ENCODE measurements at places on chromosomes 2 and 18. TPM values are rescaled to one million over a fixed set of nuclear protein-coding genes. Genes with fewer than 3 reads are reported as not detected.

DSG3 gene
- not detected for total RNA-seq

GATA6 gene
- total RNA-seq = not detected

DPYSL5 gene
- total RNA-seq = not detected

SP5 gene
- 0.32 TPM for total RNA-seq

IL1A gene
- 6.8 TPM for total RNA-seq

ZNF385B gene
- total RNA-seq = not detected

ARHGAP28 gene
- not detected for total RNA-seq

ALLC gene
- not detected for total RNA-seq

TMEM37 gene
- not detected for total RNA-seq

POTEI gene
- total RNA-seq = not detected

LYPD6 gene
- total RNA-seq = not detected

SEC11C gene
- total RNA-seq = 208 TPM

UGT1A5 gene
- not detected for total RNA-seq

SCN2A gene
- total RNA-seq = not detected

SEMA4C gene
- 32.0 TPM for total RNA-seq

SULT1C2 gene
- not detected for total RNA-seq

RAD51AP2 gene
- not detected for total RNA-seq

AFTPH gene
- total RNA-seq = 36.6 TPM

LBX2 gene
- 1.6 TPM for total RNA-seq

IMP4 gene
- 136 TPM for total RNA-seq

EGR4 gene
- 0.46 TPM for total RNA-seq

AOX1 gene
- total RNA-seq = not detected

RASGRP3 gene
- total RNA-seq = 2.5 TPM

UGT1A4 gene
- not detected for total RNA-seq

AGXT gene
- not detected for total RNA-seq

TEX44 gene
- total RNA-seq = not detected

KCNIP3 gene
- total RNA-seq = 0.39 TPM

HOXD4 gene
- not detected for total RNA-seq

LYPD1 gene
- not detected for total RNA-seq

PPP1R7 gene
- 101 TPM for total RNA-seq

ACADL gene
- total RNA-seq = not detected

DNAJC5G gene
- total RNA-seq = not detected

LINC00305 gene
- not detected for total RNA-seq

TMEM200C gene
- total RNA-seq = not detected

SIX3 gene
- 0.25 TPM for total RNA-seq

PRKAG3 gene
- total RNA-seq = not detected

FSIP2 gene
- total RNA-seq = 0.21 TPM

EPC2 gene
- 25.4 TPM for total RNA-seq

OTX1 gene
- not detected for total RNA-seq

TFCP2L1 gene
- total RNA-seq = not detected

CPO gene
- not detected for total RNA-seq

LOXHD1 gene
- total RNA-seq = not detected

All from activated T-helper 2 cell treated with anti-CD3 and anti-CD28 coated beads, Interferon-gamma antibody, Interleukin-2, Interleukin-4, amounts not matched to agents 10 μg/mL and 5 μg/mL and 100 μg/mL, durations not matched to agents 14 hours and 24 hours and 36 hours (primary cell).